Fibroblast of the aortic adventitia (primary cell): ENCODE measurements at places on chromosomes 3 and 15.

GRCh38 chr3:89079944-89080343 is 27.5 kb upstream of the EPHA3 start:
- DNase-seq: no peak

DNA sequence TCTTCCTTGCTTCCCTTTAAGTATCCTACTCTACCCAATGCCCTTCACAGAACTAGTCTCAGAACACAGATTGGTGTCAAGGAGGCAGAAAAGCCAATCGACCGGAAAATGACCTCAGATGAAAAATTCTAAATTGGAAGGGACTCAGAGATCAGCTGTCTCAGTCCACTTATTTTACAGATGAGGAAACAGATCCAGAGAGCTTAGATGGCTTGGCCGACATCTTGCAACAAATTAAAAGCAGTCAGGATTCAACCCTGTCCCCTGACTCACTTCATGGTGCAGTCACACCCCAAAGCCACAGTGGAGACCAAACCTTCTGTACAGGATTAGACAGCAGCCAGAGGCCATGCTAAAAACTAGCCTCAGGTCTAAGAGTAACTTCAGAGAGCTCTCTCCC is 169.3 kb upstream of the BHLHE40 start:
- no peak for DNase-seq

GRCh38 chr3:156291272-156292123 is 171.1 kb downstream of the KCNAB1 start:
- DNase-seq: peak; percentile 22

DNA sequence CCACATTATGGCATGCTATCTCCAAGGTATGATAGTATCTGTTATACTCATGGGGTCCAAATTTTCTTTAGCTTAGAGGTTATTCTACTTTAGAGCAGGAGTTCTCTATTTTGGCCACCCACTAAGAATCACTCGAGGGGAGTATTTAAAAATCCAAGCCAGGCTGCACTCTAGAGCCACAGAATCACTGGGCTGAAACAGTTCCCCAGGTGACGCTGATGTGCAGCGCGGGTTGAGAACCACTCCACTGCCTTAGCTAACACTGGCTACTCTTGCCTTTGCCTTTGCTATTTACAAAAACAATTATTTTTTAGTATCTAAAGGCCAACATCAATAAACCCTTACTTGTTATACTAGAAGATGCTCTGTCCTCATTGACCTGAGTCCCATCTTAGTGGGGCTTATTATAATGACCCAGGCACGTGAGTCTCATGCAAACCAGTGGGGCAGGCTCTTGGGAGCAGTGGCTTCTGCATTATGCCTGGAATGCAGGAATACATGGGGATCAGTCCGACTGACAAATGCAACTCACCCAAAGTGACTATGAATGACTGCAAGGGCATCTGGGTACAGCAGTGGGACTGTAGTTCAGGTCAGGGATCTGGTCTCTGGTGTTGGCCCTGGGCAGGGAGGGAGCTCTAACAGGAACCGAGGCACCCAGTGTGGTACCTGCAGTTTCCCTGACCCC is 21.7 kb upstream of the CGNL1 start:
- DNase-seq: no peak

DNA sequence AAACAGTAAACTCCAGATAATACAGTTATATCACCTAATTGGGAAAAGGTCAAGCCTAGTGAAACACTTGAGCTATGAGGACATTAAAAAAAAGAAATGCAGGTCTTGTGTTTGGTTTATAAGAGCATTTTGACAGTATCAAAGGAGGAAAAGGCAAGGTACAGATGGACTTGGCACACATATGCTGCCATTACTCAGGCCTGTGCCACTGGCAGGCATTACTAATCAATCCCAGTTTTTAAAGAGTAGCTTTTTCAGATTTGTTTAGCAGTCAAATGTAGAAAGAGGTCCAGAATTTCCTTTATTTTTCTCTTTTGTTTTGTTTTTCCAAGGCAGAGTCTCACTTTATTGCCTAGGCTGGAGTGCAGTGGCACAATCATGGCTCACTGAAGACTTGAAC is 38.9 kb downstream of the MDFIC2 start:
- DNase-seq: peak; percentile 56

DNA sequence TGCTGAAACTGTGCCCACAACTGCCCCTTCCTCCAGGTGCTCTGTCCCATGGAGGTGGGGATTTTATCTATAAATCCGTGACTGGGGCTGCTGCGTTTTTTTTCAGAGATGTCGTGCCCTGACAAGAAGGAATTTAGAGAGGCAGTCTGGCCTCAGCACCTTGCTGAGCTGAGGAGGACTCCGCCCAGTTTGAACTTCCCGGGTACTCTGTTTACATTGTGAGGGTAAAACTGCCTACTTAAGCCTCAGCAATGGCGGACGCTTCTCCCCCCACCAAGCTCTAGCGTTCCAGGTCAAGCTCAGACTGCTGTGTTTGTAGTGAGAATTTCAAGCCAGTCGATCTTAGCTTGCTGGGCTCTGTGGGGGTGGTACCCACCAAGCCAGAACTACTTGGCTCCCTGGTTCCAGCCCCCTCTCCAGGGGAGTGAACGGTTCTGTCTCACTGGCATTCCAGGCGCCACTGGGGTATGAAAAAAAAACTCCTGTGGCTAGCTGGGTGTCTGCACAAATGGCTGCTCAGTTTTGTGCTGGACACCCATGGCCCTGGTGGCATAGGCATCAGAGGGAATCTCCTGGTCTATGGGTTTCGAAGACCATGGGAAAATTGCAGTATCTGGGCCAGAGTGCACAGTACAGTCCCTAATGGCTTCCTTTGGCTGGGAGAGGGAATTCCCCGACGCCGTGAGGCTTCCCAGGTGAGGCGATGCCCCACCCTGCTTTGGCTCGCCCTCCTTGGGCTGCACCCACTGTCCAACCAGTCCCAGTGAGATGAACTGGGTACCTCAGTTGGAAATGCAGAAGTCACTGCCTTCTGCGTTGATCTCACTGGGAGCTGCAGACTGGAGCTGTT is 68.5 kb upstream of the SGO1 start:
- DNase-seq: no peak

DNA sequence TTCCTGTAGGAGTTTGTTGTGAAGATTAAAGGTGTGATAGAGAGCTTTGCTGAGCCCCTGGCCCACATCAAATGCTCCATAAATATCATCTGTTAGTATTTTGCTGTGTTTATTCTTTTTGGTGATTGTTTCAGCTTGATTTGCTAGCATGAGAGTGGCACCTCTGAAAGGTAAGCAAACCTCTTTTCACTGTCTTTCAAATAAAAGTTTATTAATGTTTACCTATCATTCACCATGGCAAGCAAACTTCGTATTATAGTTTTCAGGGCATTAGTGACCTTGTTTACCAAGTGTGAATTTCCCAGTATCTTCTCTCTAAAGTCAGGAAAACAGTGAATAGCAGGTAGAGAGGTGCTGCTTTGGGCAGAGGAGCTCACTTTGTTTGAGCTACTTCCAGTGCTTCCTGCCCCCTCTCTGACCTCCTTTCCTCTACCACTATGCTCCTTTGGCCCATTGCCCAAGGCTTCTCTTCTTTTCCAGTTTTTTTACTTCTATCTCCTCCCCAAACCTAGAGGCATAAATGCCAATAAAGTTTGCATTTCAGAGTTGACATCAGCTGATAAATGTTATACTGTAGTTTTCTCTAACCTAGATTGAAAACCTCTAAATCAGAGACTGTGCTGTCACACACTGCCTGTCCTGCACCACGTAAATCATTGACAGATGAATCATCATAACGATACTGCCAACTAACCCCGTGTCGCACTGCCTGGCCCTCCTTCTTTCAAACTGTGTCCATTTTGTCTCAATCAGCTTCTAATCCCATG is 569.0 kb downstream of the TUSC7 start:
- peak; percentile 1 for DNase-seq
